ENCODE measurements at places on chromosomes 7 and 10.

- DNase-seq = no peak
Measured at GRCh38 chr10:89954061-89954460, 252.7 kb downstream of the KIF20B start.

- no peak for DNase-seq
Measured at GRCh38 chr10:96285331-96285752, 14.0 kb upstream of the BLNK start.

GRCh38 chr7:543501-544337, 24.1 kb upstream of the PDGFA start:
- DNase-seq = no peak

DNA sequence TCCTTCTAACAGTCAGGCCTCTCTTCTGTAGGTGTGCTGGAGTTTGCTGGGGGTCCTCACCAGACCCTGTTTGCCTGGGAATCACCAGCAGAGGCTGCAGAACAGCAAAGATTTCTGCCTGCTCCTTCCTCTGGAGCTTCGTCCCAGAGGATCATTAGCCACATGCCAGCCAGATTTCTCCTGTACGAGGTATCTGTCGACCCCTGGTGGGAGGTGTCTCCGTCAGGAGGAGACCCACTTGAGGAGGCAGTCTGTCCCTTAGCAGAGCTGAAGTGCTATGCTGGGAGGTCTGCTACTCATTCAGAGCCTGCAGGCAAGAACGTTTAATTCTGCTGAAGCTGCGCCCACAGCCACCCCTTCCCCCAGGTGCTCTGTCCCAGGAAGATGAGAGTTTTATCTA, 611.1 kb upstream of the COBL start:
- DNase-seq = no peak

DNA sequence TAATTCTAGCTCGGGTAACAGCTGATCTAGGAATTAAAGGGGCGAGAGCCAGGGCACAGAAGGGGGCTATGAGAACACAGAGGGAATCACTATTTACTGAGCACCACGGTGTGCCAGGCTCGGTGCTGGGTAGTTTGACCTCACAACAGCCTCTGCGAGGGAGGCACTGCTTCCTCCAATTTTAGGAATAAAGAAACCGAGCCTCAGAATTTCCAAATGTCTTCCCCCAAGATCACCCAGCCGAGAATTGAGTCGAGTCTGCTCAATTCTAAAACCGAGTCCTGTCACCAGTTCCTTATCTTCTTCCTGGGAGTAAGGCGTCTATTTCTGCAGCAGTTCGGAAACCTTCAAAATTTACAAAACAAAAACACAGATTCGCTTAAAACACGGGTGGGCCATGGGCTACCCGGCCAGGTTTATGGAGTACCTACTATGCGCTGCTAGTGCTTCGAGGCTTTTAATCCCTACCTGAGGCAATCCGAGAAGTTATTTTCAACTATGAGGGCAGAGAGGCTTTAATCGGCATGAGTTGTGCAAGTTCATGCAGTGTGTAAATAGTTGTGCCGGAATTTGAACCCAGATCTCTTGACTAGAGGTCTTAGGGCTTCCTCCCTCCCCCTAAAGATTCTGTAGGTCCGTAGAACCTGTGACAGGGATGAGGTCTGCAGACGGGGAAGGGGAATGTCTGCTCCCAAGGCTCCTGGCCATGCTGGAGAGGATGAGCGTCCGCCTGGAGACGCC, 872 bp upstream of the HMX2 start:
- no peak for DNase-seq

- DNase-seq = no peak
Measured at GRCh38 chr10:130931256-130931655, 380.3 kb downstream of the TCERG1L start.

- DNase-seq = no peak
Measured at GRCh38 chr10:7647062-7647664, 19.6 kb downstream of the ITIH5 start.

- DNase-seq = no peak
Measured at GRCh38 chr7:142798451-142799436, 28.0 kb downstream of the PRSS2 start.

- DNase-seq = no peak
Measured at GRCh38 chr7:76165973-76166403, 35.7 kb upstream of the SRRM3 start.

- no peak for DNase-seq
Measured at GRCh38 chr7:142384493-142384922, 126.7 kb upstream of the PRSS58 start.

DNA sequence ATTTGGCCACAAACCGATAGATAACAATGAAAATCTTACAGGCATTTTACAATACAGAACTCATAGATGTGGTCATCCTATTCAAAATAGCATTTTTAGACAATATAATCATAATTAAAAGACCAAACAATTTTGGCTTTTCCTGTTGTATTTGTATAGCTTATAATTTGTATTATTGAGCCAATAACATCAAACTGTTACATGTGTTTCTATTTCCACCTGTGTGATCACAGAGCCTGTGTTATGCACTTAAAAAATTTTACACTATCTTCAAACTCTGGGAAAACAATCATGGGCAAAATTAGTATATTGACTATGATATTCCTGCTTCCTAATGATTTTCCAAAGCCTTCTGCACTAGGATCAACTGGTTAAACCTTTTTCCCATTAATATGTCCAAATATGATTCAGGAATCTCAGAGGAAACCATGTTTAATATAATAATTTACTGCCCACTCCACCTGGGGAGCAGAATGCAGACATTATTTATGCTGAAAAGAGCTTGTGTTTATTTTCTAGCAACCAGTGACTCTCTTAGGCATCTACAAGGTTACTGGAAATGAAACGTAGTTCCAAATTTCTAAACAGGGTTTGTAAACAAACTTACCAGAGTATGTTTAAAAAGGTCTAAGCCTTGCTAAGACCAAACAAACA, 1.7 kb downstream of the RHOBTB1 start:
- no peak for DNase-seq

- DNase-seq = no peak
Measured at GRCh38 chr7:91826377-91826776, 54.1 kb downstream of the MTERF1 start.

GRCh38 chr10:126240483-126240882, 147.8 kb downstream of the ADAM12 start:
- DNase-seq = no peak

GRCh38 chr10:30027057-30028005, 32.1 kb downstream of the JCAD start:
- DNase-seq = peak; percentile 95

DNA sequence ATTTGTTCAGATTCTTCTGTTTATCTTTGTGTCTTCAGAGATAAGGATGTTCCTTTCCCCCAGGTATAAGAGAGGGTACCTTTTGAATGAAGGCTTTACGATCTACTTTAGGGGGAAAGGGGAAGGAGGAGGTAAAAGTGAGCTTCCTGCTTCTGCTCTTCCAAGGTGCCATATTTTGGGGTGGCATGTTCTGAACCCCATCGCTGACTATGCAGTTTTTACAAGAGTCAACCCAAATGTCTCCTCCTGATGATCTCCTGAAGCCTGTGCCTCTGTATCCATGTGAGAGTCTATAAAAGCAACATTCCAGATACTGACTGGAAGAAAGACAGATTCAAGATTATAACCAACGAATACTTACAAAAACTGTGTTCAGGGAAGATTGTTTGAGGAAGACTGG, 102.5 kb downstream of the ZNF277 start:
- DNase-seq = no peak

- no peak for DNase-seq
Measured at GRCh38 chr10:103374263-103374662, 6.5 kb downstream of the TAF5 start.

GRCh38 chr10:133298466-133298865, 10.2 kb downstream of the TUBGCP2 start:
- DNase-seq = no peak

GRCh38 chr7:116340201-116340847, 130.0 kb downstream of the TES start:
- no peak for DNase-seq

DNA sequence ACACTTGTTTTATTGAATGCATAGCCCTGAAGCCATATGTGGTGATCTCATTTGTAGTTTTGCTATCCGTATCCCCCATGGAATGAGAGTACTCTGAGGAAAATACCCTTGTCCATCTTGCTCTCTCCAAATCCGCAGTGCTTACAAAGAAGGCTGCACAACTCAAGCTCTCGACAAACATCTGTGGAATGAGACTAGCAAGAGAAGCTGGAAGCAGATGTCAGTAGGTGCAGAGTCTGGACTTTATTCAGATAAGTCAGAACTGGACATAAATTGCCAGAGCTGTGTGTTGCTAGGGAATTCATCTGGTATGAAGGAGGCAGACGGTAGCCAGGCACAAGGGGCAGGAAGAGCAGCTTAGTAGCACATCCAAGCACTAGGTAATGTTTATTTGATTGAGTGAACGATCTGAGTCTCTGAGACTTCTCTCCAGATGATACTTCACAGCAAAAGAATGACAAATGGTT, 1046.2 kb downstream of the XPNPEP1 start:
- DNase-seq = no peak

GRCh38 chr7:70694434-70694970, 437.4 kb upstream of the GALNT17 start:
- DNase-seq = peak; percentile 42

DNA sequence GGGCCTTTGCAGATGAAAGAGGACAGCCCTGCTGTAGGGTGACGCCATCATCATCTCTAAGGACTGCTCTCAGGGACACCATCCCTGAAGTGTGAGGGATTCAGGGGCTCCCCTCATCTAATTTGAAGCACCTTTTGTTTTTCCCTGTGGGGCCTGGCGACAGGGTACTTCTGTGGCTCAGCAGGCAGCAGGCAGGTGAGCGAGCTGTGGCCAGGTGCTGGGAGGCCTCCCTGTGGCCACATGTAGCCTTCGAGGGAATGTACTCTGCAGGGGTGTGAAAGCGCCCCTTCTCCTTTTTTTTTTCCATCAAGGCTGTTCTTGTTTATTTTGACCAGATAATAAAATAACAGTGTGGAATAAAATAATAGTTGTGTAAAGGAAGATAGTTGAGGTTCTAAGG, 118.2 kb upstream of the DPP6 start:
- DNase-seq = no peak

DNA sequence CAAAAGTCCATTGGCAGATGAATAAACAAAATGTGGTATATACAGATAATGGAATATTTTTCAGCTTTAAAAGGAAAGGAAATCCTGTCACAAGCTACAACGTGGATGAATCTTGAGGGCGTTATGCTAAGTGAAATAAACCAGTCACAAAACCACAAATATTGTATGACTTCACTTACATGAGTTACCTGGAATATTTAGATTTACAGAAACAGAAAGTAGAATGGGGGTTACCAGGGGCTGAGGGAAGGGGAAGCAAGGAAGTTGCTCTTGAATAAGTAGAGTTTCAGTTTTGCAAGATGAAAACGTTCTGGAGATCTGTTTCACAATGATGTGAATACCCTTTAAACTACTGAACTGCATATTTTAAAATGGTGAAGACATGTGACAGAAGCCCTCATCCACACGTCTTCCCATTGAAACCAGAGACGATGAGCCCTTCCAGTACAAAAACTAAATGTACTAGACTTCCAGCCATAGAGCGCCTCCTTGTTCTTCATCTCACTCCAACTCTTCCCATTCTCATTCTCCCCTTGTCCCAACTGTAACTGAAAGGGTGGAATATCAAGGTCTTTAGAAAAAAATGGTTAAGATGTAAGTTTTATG, 62.4 kb downstream of the MICU1 start:
- DNase-seq = no peak

- no peak for DNase-seq
Measured at GRCh38 chr7:83201355-83201754, 38.7 kb upstream of the PCLO start.

All from effector memory CD8-positive, alpha-beta T cell (primary cell).